ENCODE measurements at places on chromosomes 3 and 15.
A peak's percentile ranks its signal among the peaks of the same experiment; 100 is the strongest.

- DNase-seq, result no peak
Observed at GRCh38 chr3:160678292-160678842, 1.4 kb downstream of the ARL14 start.

DNA sequence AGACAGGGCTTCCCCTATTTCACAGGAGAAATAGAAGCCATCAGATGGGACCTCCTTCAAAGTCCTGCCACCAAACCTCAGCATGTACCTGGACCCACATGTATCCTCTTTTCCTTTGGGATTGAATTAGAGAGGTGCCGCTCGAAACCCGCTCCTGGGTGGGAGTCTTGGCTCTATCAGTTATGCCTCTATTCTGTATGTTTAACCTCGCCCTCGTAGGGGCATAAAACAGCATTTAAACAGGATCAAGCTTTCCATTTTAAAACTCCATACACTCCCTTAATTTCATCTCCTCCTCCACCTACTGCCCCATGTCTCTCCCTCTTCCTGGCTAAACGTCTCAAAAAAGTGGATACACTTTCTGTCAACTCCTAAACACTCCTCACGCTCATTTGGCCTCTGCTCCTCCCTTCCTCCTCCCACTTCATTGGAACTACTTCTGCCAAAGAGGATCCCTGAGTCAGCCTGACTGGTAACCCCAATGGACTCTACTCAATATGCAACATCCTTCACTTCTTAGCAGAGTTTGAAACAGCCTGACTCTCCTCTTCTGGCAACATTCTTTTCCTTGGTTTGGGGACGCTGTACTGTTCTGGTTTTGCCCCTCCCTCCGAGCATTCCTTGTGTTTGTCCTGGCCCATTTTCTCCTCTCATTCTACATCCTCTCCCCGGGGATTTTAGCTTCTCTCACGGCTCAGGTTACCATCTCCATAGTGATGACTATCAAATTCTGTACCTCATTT is 23.0 kb upstream of the MUC20 start:
- DNase-seq, result no peak

DNA sequence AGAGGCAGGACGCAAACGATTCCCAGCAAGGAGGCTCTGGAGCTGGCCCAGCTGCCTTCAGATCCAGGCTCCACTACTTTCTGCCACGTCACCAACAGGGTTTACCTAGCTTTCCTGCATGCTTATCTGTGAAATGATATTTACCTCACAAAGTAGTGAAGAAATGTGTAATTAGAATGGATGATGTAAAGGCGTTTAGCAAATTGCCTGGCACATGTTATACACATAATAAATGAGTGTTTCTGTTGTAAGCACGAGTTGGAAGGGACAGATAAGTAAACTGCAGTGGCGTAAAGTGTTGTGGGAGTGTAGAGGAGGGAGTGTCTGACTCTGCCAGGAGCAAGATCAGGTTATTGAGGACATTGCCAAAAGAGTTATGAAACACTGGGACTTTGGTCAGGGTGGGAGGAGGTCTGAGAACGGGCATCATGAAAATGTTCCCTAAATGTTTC is 3.5 kb upstream of the CHAC1 start:
- DNase-seq, result no peak

DNA sequence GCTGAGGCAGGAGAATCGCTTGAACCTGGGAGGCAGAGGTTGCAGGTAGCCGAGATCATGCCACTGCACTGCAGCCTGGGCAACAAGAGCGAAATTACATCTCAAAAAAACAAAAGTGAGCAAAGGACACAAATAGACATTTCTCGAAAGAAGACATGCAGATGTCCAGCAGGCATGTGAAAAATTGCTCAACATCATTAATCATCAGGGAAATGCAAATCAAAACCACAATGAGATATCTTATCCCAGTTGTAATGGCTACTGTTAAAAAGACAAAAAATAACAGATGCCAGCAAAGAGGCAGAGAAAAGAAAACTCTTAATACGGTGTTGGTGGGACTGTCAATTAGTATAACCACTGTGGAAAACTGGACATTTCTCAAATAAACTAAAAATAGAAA is 20.9 kb downstream of the ASB7 start:
- no peak for DNase-seq

DNA sequence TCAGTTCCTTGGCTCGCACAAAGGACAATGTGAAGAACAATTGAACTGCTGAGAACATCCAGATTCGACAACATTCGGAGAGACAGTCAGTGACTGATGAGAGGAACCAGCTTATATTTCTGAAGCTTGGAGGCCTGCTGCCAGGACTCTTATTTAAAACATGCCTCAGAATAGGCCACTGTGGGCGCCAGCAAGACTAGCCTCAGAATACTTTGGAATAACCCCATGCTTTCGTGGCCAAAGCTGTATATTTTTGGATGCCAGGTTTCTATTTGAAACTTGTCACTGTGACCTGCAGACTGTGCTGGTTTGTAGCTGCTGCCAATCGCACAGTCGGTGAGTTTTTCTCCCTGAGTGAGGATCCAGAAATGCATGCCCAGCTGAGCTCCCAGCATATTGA is 129.9 kb upstream of the UBE3A start:
- no peak for DNase-seq

DNA sequence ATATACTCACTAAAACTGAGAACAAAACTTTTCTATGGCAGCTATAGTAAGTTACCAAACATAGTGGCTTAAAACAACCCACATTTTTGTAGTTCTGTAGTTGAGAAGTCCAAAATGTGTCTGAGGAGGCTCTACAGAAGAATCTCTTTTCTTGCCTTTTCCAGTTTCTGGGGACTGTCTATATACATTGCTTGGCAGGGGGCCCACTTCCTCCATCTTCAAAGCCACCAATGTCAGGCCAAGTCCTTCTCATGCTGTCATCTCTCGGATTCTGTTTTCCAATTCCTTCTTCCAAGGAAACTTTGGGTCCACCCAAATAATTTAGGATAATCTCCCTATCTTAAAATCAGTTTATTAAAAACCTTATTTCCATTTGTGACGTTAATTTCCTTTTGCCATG is 92.7 kb downstream of the DLG1 start:
- no peak for DNase-seq

DNA sequence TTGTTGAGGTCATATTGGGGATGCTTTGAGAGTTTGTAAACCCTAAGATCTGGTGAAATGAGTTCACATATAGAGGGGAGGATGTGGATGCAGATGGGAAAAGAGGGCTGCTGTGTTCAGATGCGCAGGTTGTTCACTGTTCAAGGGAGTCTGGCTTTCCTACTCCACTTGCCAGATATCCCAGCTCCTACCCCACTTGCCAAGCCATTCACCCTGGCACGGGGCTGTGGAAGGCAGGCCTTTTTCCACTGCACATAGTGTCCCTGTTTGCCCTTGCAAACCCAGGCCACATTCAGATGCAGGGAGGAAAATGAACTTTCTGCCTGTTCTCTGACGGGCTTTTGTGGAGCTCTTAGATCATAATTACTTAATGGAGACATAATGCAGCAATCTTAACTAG is 29.0 kb downstream of the CRABP1 start:
- DNase-seq, result no peak

- DNase-seq, result no peak
Observed at GRCh38 chr3:107981471-107982111, 109.2 kb downstream of the CD47 start.

DNA sequence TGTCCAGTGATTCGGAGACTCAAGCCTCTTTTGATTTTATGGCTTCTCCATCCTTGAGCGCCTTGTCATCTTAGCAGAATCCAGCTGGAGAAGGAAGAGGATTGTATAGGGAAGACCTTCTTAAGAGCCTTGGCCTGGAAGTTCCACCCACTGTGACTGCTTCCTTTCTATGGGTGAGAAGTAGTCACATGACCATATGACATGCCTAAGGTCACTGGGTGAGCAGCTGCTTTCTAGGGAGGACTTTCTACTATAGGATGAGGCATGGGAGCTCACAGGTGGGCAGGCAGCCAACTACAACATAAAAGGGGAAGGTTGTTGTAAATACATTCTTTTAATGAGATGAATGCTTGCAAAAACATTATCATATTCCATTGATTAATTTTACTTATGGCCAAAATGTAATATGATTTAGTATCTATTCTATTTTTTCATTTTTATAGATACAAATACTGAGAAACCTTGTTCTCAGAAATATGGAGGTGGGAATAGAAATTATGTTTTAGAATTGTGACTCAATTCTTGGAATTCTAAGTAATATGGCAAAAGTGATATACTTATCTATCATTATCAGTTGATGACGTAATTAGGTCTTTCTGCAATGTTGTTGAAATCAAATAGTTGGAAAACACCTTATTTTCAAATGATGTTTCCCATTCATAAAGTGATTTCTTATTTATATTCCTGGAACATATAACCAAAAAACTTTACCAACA is 53.6 kb upstream of the MINAR1 start:
- DNase-seq, result no peak

DNA sequence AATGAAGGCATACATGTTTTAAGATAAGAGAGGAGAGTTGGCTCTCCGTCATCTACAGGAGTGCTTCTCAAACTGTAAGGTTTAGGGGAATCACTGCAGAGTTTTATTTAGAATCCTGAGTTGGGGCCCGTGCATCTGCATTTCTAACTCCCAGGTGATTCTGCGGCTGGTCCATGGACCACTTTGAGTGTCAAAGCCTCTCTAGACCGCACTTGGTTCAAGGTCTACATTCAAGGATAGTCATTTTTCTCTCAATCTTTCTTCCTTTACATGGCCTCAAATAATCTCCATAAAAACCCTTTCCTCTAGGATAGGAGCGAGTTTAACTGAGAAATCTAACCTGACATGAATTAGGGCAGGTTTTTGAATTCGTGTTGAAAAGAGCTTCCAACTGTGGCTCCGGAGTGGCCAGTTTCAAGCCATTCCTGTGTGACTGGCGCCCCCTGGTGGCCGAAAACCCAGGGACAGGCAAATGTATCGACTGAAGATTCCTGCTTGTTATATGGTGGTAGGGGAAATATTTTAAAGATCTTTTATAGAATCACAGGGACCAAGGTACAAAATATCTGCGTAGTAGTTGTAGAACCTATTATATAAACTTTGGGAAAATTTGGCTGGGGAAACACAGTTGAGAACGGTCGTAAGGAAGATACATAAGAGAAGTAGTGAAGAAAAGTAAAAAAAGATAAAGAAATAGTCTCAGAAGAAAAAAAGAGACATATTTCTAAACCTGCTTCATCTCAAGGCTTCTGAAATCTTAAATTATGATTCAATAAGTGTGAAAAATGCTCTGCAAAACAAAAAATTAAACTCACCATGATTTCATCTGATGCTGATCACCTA is 11.9 kb downstream of the GABRR3 start:
- DNase-seq, result peak; percentile 76

GRCh38 chr15:71288348-71288955 is 173.2 kb downstream of the THSD4 start:
- no peak for DNase-seq

DNA sequence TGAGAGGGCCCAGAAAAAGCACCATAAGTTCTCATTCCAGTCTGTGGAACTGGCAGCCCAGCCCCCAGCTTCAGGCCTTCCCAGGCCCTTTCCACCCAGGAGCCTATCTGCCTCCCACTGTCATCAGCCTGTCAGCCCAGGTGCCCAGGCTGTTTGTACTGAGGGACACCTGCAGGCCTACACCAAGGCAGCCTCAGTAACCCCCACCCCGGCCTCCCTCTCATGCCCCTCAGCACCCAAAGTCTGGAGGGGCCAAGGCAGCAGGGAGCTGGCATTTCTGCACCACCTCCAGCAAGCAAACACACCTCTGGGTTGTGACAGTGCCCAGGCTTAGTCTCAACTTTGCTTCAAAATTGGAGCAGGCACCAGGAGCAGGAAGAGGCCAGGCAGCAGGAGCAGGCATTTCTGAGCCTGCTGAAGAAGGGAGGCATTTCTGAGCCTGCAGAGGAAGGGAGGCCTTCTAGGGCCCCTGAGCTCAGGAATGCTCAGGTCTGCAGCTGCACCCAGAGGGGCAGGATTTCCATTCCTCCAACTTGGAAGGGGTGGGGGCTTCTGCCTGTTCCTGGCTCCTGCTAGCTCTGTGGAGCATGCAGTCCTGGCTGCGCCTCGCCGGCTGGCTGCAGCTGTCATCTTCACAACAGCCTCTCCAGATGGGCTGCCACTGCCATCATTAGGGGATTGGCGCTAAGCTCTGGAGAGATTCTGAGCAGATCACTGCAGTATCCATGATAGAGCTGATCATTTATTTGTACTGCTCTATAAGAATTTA is 396.1 kb downstream of the UNC13C start:
- DNase-seq, result no peak
